ENCODE measurements at places on chromosomes 4 and X. TPM values are rescaled to one million over a fixed set of nuclear protein-coding genes. Genes with fewer than 3 reads are reported as not detected.

MAP3K15 gene
- total RNA-seq = not detected

PPP1R2C gene
- not detected for total RNA-seq

- DNase-seq = no peak
- H3K27ac ChIP-seq = no peak overlapping the region
- H3K27me3 ChIP-seq = no peaks in the 10 kb centered on the region
These were observed 9.2 kb upstream of the RNF150 start for GRCh38 chr4:141142423-141142822.

DNA sequence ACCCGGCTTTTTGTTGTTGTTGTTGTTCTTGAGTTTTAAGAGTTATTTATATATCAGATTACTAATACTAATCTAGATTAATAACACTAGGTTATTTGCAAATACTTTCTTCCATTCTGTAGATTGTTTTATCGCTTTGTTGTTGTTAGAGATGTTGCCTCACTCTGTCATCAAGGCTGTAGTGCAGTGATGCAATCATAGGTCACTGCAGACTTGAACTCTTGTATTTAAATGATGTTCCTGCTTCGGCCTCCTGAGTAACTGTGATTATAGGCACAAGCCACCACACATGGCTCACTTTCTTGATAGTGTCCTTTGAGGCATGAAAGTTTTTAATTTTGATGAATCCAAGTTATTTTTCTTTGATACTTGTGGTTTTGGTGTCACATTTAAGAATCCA is 129.0 kb downstream of the VSIG4 start:
- H3K27me3 ChIP-seq = no peaks in the 10 kb centered on the region
- no peaks in the 10 kb centered on the region for H3K4me1 ChIP-seq
- H3K36me3 ChIP-seq = no peaks in the 10 kb centered on the region
- no peak for DNase-seq

DNA sequence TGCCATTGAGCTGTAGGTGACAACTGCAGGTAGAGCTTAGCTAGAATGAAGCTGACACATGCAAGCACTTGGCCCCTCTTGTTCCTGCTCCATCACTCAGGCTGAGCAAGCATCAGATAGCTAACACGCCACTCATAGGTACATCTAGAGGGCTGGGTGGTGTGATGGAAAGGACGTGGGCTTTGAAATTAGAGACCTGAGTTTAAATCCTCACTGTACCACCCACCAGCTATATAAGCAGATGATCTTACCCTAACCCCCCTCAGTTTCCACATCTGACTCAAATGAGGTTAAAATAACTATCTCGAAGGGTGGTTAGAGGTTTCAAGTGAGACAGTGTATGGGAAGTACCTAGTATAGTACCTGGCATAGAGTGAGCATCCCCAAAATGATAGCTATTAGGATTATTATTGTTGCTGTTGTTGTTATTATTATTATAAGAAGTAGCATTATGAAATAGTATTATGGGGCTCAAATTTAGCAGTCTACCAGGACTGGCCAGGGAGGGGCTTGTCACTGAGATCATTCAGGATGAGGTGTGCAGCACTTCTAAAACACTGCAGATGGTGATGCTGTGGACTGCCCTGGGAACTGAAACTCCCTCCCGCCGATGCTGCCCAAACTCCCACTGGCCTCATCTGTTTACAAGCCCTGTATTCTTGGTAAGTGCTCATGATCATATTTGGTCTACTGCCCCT is 59.0 kb downstream of the REELD1 start:
- H3K27me3 ChIP-seq = no peaks in the 10 kb centered on the region
- no peaks in the 10 kb centered on the region for H3K4me1 ChIP-seq
- no peaks in the 10 kb centered on the region for H3K36me3 ChIP-seq
- H3K4me3 ChIP-seq = no peak overlapping the region
- H3K27ac ChIP-seq = no peak overlapping the region
- no peak for DNase-seq

DNA sequence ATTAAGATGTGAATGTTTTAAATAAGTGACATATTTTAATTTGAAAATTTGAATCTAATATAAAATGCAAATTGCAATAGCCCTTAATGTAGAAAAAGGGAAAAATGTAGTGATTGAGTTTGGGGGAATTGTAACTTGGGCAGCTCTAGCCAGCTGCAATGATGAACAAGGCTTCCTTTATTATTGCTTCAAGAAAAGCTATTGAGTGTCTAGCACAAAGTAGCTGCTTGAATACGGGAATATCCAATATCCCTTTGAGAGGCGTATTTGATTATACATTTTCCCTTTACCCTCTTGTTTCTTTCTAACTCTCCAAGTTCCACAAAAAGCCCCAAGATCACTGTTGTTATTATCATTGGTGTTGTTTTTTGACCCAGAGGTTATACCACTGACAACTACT is 21.8 kb downstream of the IL1RAPL1 start:
- DNase-seq = no peak
- H3K4me3 ChIP-seq = no peak overlapping the region
- H3K27me3 ChIP-seq = no peaks in the 10 kb centered on the region
- H3K36me3 ChIP-seq = no peaks in the 10 kb centered on the region
- no peak overlapping the region for H3K27ac ChIP-seq

- no peaks in the 10 kb centered on the region for H3K36me3 ChIP-seq
- H3K4me1 ChIP-seq = no peaks in the 10 kb centered on the region
- no peaks in the 10 kb centered on the region for H3K27me3 ChIP-seq
- no peak overlapping the region for H3K27ac ChIP-seq
- DNase-seq = no peak
These were observed 2.7 kb upstream of the PDGFC start for GRCh38 chr4:156974264-156974663.

- no peak for DNase-seq
- H3K4me1 ChIP-seq = no peaks in the 10 kb centered on the region
- no peaks in the 10 kb centered on the region for H3K36me3 ChIP-seq
- H3K4me3 ChIP-seq = no peak overlapping the region
These were observed 46.3 kb upstream of the LONRF3 start for GRCh38 chrX:118928151-118928550.

DNA sequence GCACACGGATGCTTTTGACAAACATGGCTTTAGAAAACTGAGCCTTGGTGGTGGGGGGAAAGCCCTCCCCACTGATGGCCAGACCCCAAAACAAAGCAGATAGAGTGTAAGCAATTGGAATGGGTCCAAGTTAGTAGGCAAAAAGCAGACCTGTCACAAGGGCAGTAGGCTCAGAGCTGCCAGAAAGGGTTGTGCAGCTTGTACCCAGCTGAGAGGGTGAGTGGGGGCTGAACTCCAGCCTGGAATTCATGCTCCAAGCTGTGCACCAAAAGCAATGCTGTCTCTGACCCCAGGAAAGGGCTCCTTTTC is 101.1 kb upstream of the TEX13D start:
- no peak overlapping the region for H3K27ac ChIP-seq
- H3K4me1 ChIP-seq = no peaks in the 10 kb centered on the region
- H3K27me3 ChIP-seq = no peaks in the 10 kb centered on the region
- H3K4me3 ChIP-seq = no peak overlapping the region
- no peaks in the 10 kb centered on the region for H3K36me3 ChIP-seq

GRCh38 chr4:95758001-95758400 is 81.9 kb upstream of the PDHA2 start:
- no peaks in the 10 kb centered on the region for H3K4me1 ChIP-seq
- H3K36me3 ChIP-seq = no peaks in the 10 kb centered on the region
- no peak overlapping the region for H3K4me3 ChIP-seq
- no peaks in the 10 kb centered on the region for H3K27me3 ChIP-seq
- H3K27ac ChIP-seq = no peak overlapping the region

DNA sequence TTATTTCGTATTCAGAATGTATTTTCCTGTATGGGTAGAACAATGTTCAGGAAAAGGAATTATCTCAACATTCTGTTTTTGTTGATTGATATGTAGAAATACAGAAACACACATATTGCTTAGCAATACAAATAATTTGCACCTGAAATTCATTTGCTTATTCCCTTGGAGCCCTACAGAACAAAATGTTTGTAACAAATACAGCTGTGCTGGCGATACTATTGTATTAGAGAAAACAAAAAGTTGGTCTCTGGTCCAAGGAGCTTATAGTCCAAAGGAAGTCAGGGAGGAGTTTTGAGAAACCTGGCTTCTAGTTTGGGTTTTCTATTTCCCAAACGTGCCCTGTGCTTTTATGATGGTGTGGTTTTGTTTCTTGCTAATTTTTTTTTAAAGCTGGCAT is 37.8 kb upstream of the CAPN6 start:
- H3K27ac ChIP-seq = no peak overlapping the region
- H3K36me3 ChIP-seq = no peaks in the 10 kb centered on the region
- no peaks in the 10 kb centered on the region for H3K27me3 ChIP-seq
- H3K4me1 ChIP-seq = no peaks in the 10 kb centered on the region
- DNase-seq = no peak

DNA sequence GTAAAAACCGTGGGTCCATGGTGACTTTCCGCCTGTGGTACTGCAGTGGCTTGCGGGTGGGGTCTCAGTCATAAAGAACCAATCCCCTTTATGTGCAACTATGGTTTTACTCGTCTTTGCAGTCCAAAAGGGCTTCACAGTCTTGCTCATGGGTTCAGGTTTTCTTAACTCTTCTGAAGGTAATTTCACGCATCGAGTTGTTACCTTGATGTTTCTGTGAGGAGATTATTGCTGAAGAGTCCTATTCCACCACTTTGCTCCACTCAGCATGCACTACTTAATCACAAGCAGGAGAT is 41.5 kb downstream of the F8 start:
- no peak for DNase-seq
- H3K4me1 ChIP-seq = peaks cover 9% of the 10 kb centered on the region
- H3K4me3 ChIP-seq = peak overlapping the region; percentile 52
- H3K27ac ChIP-seq = no peak overlapping the region
- no peaks in the 10 kb centered on the region for H3K27me3 ChIP-seq
- H3K36me3 ChIP-seq = no peaks in the 10 kb centered on the region

DNA sequence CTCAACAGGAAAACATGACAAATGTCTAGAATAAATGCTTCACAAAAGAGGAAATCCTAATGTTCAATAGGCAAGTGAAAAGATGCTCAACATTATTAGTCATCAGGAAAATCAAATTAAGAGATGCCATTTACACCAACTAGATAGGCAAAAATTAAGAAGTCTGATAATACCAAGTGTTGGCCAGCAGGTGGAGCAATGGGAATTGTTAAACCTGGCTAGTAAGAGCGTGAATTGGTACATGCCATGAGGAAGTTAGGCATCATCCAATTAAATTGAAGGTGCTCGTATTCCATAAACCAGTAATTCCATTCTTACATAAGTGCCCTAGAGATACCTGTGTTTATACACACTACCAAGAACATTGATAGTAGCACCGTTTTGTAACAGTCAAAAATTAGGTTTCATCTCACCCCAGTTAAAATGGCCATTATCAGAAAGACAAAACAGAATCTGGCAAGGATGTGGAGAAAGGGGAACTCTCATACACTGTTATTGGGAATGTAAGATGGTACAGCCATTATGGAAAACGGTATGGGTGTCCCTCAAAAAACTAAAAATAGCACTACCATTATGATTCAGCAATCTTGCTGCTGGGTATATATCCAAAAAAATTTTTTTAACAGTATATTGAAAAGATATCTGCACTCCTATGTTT is 14.0 kb upstream of the ZCCHC18 start:
- H3K4me3 ChIP-seq = no peak overlapping the region
- H3K36me3 ChIP-seq = no peaks in the 10 kb centered on the region
- H3K27me3 ChIP-seq = no peaks in the 10 kb centered on the region
- peak; percentile 83 for DNase-seq

- H3K4me1 ChIP-seq = no peaks in the 10 kb centered on the region
- no peaks in the 10 kb centered on the region for H3K36me3 ChIP-seq
- no peak for DNase-seq
- no peaks in the 10 kb centered on the region for H3K27me3 ChIP-seq
These were observed 209.9 kb upstream of the ETNPPL start for GRCh38 chr4:108972613-108973283.

GRCh38 chrX:37717708-37718107 is 32.1 kb downstream of the XK start:
- no peak overlapping the region for H3K4me3 ChIP-seq
- no peaks in the 10 kb centered on the region for H3K4me1 ChIP-seq
- H3K36me3 ChIP-seq = no peaks in the 10 kb centered on the region
- no peak for DNase-seq
- H3K27me3 ChIP-seq = no peaks in the 10 kb centered on the region
- no peak overlapping the region for H3K27ac ChIP-seq

GRCh38 chr4:95638920-95639501 is 90.2 kb upstream of the UNC5C start:
- no peaks in the 10 kb centered on the region for H3K36me3 ChIP-seq
- H3K27me3 ChIP-seq = no peaks in the 10 kb centered on the region
- H3K4me1 ChIP-seq = no peaks in the 10 kb centered on the region
- H3K4me3 ChIP-seq = no peak overlapping the region

- no peak for DNase-seq
- no peak overlapping the region for H3K4me3 ChIP-seq
- H3K36me3 ChIP-seq = no peaks in the 10 kb centered on the region
- no peaks in the 10 kb centered on the region for H3K4me1 ChIP-seq
These were observed 778.7 kb downstream of the CENPC start for GRCh38 chr4:66766557-66766956.

GRCh38 chrX:129077424-129078170 is 445.7 kb downstream of the SMARCA1 start:
- H3K27ac ChIP-seq = no peak overlapping the region
- no peaks in the 10 kb centered on the region for H3K27me3 ChIP-seq
- no peaks in the 10 kb centered on the region for H3K36me3 ChIP-seq
- no peak overlapping the region for H3K4me3 ChIP-seq

GRCh38 chr4:161160718-161161117 is 1003.1 kb downstream of the FSTL5 start:
- no peak for DNase-seq
- no peak overlapping the region for H3K4me3 ChIP-seq
- no peaks in the 10 kb centered on the region for H3K27me3 ChIP-seq
- H3K36me3 ChIP-seq = no peaks in the 10 kb centered on the region
- no peaks in the 10 kb centered on the region for H3K4me1 ChIP-seq

DNA sequence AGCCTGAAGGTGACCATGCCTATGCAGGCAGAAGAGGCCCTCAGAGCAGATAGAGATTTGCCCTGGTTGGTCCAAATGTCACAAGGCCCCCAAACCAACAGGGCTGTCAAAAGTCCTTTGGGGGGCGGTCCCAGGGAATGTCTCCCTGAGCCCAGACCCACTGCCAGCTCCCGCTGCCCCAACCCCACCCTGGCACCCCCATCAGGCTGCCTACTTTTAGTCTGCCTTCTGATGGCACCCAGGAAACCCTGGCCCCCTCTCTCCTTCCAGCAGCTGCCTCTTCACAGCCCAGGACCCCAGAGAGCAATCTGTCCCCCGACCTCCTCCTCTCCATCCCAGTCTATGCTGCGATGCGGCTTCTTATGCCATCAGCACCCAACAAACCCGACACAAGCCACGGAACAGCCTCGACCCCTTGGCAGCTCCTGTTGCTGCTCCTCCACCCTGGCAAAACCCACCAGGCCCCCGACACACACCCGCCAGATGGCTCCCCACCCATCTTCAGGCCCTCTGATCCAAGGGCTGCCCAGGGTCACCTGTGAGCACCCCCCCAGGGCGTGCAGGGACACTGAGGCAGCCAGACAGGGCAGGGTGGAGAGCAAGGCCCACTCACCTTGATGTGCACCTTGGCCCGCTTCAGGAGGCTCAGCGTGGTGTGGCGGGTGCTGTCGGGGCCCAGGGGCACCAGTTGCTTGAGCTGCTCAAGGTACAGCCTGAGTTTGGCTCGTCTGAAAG is 9.9 kb downstream of the MXD4 start:
- H3K36me3 ChIP-seq = no peaks in the 10 kb centered on the region
- no peaks in the 10 kb centered on the region for H3K27me3 ChIP-seq
- H3K4me1 ChIP-seq = no peaks in the 10 kb centered on the region
